ENCODE measurements at places on chromosomes 16 and 17. TPM values are rescaled to one million over a fixed set of nuclear protein-coding genes. Genes with fewer than 3 reads are reported as not detected.

Gene BCAS3
- total RNA-seq, result 19.7 TPM

Gene CD300H
- not detected for total RNA-seq

Gene C17orf100
- total RNA-seq, result 1.7 TPM

Gene TBC1D26
- 0.23 TPM for total RNA-seq

Gene CACNG5
- 3.3 TPM for total RNA-seq

DNA sequence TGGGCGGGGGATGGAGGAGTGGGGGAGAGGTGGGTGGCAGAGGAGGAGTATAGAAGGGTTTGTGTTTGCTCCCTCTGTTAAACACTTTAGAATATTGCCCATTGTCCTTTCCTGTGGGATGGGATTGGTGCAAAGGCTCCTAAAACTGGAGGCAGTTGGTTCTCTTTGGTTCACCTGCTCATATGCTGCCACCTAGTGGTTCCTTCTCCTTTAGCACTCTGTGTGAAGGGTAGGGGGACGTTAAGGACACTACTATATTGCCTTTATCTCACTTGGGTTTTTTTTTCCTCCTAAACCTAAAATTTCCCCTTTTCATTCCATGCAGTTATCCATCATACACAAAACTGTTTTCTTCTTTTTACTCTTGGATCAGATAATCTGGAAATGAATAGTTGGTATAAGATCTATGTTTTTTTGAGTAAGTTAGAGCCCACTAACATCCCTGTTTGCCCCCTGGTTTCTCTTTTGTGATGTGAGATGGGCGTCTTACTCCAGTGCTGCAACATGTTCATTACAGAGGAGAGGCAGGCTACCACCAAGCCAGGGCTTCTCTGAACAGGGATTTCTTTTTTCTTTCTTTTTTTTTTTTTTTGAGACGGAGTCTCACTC lies 23.8 kb downstream of the SNX11 start:
- DNase-seq, result peak; percentile 96
- H3K4me1 ChIP-seq, result peaks cover 10% of the 10 kb centered on the region
- H3K4me3 ChIP-seq, result no peak overlapping the region

GRCh38 chr16:66289051-66289680 lies 77.3 kb upstream of the CDH5 start:
- no peaks in the 10 kb centered on the region for H3K27me3 ChIP-seq
- H3K36me3 ChIP-seq, result no peaks in the 10 kb centered on the region
- no peaks in the 10 kb centered on the region for H3K4me1 ChIP-seq
- no peak overlapping the region for H3K4me3 ChIP-seq

DNA sequence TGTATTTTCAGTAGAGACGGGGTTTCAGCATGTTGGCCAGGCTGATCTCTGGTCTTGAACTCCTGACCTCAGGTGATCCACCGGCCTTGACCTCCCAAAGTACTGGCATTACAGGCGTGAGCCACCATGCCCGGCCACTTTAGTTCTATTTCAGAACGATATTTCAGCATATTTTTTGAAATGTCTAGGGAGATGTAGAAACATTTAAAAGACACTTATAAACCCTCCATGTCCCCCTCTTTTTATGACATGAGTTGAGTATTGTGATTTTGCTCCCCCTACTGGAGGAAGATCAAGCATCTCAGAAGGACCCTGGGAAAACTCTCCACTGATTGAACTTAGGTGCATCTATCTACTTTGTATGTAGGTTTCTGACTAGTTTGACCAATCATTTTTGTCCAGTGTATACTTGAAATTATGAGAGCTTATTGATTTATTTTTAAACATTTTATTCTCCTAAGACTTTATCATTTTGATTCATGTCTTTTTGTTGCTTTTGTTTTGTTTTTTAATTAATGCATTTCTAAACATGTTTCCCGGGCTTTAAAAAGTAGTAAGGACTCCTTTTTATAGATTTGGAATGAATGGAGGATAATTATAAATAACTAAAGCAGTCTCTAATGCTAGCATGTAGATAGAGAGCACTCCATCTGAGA lies 105.1 kb downstream of the CHD9 start:
- H3K36me3 ChIP-seq, result peaks cover 4% of the 10 kb centered on the region
- no peak overlapping the region for H3K27ac ChIP-seq
- H3K27me3 ChIP-seq, result no peaks in the 10 kb centered on the region
- no peaks in the 10 kb centered on the region for H3K4me1 ChIP-seq
- H3K4me3 ChIP-seq, result no peak overlapping the region
- peak; percentile 79 for DNase-seq

DNA sequence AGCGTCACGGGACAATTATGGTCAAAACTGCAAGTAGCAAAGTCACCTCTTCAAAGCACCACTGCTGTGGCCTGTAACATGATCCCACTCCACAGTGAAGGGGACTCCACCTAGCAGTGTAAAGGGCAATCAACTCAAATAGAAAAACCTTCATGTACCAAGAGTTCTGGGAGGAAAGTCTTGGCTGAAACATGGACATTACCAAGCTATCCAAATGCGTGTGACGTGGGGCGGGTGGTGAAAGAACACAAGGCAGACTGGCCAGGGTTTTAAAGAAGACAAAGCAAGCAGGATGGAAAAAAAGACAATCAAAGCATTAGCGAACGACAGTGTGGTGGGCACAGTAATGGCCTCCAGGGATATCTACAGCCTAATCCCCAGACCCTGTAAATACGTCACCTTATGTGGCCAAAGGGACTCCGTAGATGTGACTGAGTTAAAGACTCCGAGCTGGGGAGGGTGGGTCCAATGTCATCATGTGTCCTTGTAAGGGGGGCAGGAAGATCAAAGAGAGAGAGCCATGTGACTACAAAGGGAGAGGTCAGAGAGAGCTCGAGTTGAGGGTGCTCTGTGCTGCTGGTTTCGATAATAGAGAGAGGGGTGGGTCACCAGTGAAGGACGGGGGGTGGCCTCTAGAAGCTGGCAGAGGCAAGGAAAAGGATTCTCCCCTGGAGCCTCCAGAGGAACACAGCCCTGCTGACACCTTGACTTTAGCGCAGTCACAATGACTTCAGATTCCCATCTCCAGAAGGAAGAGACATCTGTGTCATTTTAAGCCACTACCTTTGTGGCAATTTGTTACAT lies 6.0 kb downstream of the HSDL1 start:
- DNase-seq, result peak; percentile 49
- H3K27me3 ChIP-seq, result no peaks in the 10 kb centered on the region
- H3K27ac ChIP-seq, result peak overlapping the region; percentile 53
- no peaks in the 10 kb centered on the region for H3K36me3 ChIP-seq

GRCh38 chr16:75921281-75921680 lies 195.0 kb upstream of the CPHXL start:
- DNase-seq, result peak; percentile 38
- peaks cover 15% of the 10 kb centered on the region for H3K4me1 ChIP-seq
- H3K4me3 ChIP-seq, result no peak overlapping the region
- H3K36me3 ChIP-seq, result no peaks in the 10 kb centered on the region

GRCh38 chr17:82231562-82232321 lies 2.9 kb downstream of the SLC16A3 start:
- DNase-seq, result peak; percentile 84
- H3K4me3 ChIP-seq, result peak overlapping the region; percentile 66
- H3K27me3 ChIP-seq, result peaks cover 49% of the 10 kb centered on the region
- no peaks in the 10 kb centered on the region for H3K36me3 ChIP-seq

All from GM23338 (cell line).